ENCODE measurements at places on chromosomes 12 and 14.

DNA sequence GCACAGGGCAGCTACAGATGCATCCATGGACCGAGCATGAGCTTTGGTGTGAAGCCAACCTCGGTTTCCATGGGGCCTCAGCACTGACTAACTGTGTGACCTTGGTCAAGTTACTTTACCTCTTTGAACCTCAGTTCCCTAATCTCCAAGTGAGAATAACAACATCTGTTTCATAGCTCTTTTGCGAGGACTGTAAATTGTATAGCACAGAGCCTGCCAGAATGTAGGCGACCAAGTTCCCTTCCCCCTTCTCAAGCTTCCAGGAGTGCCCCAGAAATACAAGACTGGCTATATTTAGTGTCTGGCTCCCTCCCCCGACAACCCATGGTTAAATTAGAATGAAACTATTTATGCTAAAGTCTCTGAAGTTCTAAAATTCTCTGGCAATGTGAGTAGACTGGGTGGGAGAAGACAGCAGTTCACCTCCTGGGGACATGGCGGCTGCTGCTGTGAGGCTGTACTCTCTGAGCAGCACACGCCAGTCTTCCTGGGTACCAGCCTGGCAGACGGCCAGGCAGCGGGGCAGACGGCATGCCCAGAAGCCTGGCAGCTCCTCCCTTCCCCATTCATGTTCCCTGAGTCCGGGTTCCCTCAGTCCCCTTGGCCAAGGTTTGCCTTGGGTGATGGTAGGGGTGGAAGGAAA, 22.0 kb upstream of the TMED10 start:
- peak; percentile 37 for DNase-seq

- peak; percentile 2 for DNase-seq
Measured at GRCh38 chr12:109020146-109020795, 597 bp downstream of the SVOP start.

- no peak for DNase-seq
Measured at GRCh38 chr12:56867216-56867615, 67.0 kb downstream of the SDR9C7 start.

DNA sequence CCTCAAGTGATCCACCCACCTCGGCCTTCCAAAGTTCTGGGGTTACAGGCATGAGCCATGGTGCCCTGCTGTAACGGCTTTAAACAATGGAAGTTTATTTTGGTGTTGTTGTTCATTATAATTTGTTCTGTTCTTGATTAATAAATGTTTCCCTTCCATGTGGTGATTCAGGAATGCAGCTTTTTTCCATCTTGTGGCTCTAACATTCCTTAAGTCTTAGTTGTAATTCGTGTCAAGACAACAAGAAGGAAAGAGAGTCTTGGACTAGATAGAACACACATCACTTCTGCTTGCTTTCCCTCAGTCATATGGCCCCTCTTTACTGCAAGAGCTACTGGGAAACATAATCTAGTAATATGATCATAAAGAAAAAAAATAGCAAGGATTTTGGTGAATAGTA, 211.6 kb downstream of the SLC6A15 start:
- DNase-seq = no peak

DNA sequence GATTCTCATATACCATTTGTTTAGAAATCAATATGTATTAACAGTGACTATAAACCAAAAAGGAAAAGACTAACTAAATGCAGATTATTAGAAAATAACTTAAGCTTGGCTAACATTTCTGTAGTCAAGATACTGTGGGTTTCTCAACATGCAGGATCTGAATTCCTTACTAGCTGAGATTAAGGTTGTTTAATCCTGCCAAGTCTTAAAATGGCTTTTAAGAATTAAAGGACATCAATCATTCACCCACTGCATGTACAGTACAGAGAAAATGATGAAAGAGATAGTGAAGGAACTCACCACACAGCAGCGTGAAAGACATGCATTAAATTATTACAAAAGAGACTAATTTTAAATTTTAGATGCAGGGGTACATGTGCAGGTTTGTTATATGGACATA, 3.8 kb downstream of the ACSS3 start:
- no peak for DNase-seq

- no peak for DNase-seq
Measured at GRCh38 chr14:89845346-89845745, 109.2 kb downstream of the EFCAB11 start.

DNA sequence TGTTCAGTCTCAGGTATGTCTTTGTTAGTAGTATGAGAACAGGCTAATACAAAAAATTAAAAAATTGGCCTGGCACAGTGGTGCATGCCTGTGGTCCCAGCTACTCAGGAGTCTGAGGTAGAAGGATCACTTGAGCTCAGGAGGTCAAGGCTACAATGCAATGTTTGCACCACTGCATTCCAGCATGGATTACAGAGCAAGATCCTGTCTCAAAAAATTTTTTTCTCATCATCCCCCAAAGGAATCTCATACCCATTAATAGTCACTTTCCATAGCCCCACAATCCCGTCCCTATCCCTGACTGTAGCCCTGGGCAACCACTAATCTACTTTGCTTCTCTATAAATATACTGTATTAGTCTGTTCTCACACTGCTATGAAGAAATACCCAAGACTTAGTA, 57.8 kb downstream of the TTC8 start:
- DNase-seq = no peak

- DNase-seq = no peak
Measured at GRCh38 chr14:24329073-24329663, 5.7 kb downstream of the ADCY4 start.

GRCh38 chr12:75698052-75698451, 186.6 kb upstream of the KRR1 start:
- DNase-seq = no peak
